ENCODE measurements at places on chromosomes 1 and 21.

- no peak for DNase-seq
These were observed 4.9 kb upstream of the NPL start for GRCh38 chr1:182784556-182785171.

DNA sequence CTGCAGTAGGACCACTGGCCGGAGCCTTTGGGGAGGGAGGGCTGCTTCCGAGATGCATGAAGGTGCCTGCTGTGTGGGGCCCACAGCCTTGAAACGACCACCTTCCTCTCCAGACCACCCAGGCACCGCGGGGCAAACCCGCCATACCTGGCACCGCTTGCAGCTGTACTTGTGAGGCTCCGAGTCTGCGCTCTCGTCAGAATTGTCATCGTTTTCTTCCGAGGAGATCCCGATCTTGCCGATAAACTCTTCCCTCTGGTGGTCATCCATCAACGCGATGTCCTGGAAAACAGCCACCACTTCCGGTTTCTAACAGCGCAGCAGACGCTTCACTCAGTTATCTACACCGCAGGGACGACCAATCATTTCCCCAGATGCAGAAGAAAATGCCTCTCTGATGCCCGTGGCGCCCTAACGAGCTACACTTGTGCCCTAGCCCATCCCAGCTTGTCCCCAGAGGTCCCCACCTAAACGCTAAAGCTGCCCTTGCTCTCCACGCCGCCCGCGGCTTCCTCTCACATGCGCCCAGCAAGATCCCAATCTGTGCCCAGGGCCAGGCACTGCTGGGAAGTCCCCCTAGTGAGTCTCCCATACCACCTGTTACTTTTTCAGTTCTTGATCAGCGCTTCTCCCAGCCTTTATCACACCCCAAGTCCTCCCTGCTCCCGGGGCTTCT lies 55.0 kb upstream of the RIPK4 start:
- DNase-seq: no peak

GRCh38 chr1:76494807-76495206 lies 372.5 kb upstream of the ST6GALNAC5 start:
- DNase-seq: no peak

DNA sequence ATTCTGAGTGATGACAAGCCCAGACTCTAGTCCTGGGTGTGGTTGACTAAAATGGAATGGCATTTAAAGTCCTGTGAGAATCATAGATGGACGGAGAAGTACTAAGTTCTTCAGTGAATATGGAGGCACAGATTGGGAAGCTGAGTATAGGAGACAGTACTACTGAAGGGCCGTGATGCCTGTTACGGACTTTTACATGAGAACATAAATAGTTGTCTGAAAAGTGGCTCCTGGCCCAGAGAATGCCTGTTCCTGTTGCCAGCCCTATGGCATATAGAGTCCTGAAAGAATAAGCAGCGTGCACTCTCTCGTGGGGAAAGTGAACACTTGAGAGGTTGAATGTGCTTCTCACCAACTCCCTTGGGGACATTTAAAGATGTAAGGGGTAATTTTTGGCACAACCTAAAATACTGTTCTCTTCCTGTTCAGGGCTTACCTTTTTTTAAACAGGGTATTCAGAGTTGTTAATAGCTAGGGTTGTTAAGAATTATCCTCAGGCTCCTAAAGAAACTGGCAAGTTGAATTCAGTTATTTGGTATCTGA lies 20.4 kb downstream of the CCT8 start:
- DNase-seq: no peak

DNA sequence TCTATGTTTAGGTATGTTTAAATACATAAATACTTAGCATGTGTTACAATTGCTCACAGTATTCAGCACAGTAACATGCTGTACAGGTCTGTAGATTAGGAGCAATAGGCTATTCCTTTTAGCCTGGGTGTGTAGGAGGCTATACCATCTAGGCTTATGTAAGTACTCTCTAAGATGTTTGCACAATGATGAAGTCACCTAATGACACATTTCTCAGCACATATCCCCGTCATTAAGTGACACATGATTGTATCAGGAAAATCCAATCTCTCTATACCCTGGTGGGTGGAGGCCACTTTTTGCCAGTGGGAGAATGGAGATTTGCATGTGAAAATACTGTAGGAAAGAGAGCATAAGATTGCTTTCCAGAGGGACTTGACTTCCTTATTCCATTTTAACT lies 5.5 kb upstream of the TEDDM1 start:
- no peak for DNase-seq

- no peak for DNase-seq
These were observed 15.5 kb upstream of the GFI1 start for GRCh38 chr1:92502247-92502646.

DNA sequence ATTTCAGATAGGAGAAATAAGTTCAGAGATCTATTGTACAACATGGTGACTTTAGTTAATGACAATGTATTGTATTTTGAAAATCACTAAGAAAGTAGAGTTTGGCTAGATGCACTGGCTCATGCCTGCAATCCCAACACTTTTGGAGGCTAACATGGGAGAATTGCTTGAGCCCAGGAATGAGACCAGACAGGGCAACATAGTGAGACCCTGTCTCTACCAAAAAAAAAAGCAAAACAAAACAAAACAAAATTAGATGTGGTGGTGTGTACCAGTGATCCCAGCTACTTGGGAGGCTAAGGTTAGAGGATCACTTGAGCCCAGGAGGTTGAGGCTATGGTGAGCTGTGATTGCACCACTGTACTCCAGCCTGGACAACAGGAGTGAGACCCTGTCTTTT lies 27.2 kb downstream of the IVNS1ABP start:
- DNase-seq: no peak

- DNase-seq: no peak
These were observed 320.4 kb downstream of the RWDD3 start for GRCh38 chr1:95554408-95554807.

DNA sequence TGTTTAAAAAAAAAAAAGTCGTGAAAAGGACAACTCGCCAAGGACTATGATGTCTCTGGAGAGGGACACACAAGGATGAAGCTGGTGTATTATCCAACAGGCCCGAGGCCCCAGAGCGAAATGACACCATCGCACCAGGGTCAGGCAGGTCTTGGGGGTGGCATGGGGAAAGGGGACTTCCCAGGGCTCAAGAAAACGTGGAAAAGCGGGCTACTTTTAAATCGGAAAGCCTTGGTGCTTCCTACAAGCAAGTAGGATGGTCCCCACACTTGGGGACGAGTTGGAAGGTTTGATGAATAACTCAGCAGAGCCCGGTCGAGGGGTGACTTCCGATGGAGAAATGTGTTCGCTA lies 505 bp upstream of the GNPAT start:
- peak; percentile 1 for DNase-seq

DNA sequence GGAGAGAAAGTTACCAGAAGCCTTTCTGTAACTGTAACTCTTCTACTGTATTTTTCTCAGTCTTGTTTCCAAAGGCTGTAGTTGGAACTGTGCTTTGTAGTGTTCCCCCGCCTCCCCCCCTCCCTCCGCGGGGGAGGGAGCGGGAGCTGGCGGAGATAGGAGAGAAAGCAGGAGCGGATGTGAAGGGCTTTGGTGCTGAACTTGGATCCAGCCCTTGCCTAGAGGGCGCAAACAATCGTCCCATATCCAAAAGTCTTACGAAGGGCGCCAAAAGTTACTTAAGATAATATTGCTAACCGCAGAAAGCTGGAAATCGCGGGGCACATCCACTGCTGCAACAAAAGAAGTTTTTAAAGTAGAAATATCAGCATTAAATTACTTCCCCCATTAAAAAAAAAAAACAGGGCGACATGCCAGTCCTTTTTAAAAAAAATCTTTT lies 2.4 kb upstream of the NFIA start:
- DNase-seq: no peak

DNA sequence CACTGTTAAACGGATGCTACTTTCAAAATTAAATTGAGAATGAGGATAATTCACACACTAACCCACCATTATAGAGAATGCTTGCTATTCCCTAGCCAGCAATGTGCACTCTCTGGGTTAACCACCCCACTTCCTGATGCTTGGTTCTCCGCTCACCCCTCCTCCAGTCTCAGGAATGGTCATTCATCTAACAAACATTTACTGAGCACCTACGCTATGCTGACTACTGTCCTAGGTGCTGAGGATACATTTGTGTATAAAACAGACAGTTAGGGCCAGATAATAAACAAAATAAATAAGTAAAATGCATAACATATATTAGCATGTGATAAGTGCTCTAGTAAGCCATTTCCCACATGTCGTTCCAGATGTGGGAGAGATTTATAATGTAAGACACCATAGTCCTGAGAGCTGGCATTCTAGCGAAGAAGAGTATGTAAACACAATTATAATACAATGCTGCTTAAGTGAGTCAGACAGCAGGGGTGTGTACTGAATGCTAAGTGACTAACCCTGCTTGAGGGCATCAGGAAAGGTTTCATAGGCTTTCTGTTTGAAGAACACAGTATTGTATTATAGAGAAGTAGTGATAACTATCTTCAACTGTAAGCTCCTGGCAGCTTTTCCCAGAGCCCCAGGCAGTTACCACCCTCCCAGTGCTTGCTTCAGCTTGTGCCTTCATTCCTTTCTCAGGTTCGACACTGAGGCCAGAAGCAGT lies 126.7 kb upstream of the CACHD1 start:
- no peak for DNase-seq

- DNase-seq: no peak
These were observed 115.8 kb downstream of the C1orf94 start for GRCh38 chr1:34292472-34292871.

DNA sequence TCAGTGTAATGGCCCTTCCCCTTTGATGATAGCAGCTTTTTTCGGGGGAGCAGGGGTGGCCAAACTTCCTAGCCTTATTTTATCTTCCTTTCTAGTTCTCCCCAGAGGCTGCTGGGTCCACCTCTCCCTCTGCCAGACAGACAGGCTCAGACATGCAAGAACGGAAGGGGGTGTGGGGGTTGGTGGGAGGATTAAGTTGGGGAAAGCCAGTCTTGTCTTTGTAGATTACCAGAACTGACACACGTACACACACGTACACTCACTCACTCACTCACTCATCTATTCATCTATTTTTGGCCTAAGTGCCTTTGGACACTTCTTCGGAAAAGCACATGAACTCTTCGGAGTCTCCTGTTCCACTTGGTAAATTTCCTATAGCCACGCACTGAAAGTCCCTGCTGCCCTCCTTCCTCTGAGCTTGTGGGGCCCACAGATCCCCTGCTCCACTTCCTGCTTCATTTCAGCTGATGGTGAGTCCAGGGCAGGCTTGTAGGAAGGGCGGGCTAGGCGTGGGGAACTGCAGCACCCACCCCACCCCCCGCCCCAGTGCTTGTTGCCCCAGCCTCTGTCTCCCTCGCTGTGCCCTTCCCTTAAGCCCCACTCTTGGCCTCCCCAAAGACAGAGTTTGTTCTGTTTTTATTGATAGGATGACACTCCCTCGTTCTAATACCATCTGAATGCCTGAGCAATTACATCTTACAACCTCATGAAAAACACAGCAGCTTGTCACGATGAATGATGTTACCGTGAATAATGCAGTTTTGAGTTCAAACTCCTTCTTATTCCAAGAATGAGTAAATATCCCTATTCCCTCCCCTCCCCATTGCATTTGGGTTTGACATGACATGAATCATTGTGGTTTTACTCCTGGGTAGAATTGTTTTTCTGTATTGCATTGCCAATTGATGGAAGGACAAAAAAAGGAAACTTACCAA lies 60.7 kb upstream of the ATP5PO start:
- peak; percentile 96 for DNase-seq

GRCh38 chr1:236185687-236186086 lies 43.3 kb downstream of the GPR137B start:
- DNase-seq: no peak

- DNase-seq: no peak
These were observed 951 bp downstream of the GGPS1 start for GRCh38 chr1:235329139-235329902.

GRCh38 chr21:35850029-35850428 lies 210.3 kb downstream of the SETD4 start:
- DNase-seq: no peak

DNA sequence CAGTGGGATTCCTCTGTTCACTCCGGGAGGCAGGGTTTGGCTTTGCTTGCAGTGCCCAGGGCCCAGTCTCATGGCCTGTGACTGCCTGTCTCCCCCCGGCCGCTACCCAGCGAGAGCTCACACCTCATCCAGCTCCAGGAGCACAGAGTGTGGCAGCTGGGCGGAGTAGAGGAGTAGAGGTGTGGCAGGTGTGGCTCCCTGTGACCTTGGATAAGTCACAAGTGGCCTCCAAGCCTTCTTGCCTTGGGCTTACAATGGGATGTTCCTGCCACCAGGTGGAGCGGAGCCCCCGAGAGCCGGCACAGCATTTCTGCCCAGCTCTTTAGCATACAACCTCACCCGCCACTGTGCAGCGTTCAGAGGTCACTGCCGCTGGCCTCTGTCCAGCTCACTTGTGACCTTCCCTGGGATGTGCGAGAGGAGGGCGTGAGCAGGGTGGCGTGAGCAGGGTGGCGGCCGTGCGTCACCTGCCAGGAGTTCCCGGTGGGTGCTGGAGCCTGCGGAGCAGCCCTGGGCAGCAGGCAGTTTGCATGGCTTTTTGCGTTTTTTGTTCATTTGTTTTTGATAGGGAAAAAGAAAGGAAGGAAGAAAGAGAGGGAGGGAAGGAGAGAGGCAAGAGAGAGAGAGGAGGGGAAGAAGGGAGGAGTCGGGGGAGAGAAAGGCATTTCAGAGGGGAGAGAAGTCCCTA lies 42.4 kb downstream of the CRYAA start:
- no peak for DNase-seq

GRCh38 chr1:234772345-234773147 lies 162.6 kb upstream of the IRF2BP2 start:
- DNase-seq: peak; percentile 93

GRCh38 chr1:47407481-47407880 lies 8.6 kb upstream of the FOXE3 start:
- DNase-seq: no peak

- no peak for DNase-seq
These were observed 100.5 kb downstream of the TEX35 start for GRCh38 chr1:178613271-178613945.

- no peak for DNase-seq
These were observed 24.6 kb downstream of the B3GALT5 start for GRCh38 chr21:39637197-39637970.

GRCh38 chr1:240998441-240999015 lies 358.5 kb downstream of the RGS7 start:
- DNase-seq: no peak
